ENCODE measurements at places on chromosomes 6 and 20.

GRCh38 chr6:5723841-5724691 lies 282.7 kb downstream of the NRN1 start:
- no peak for DNase-seq

- DNase-seq, result peak; percentile 50
These were observed 181.6 kb upstream of the RGS17 start for GRCh38 chr6:153312634-153313033.

GRCh38 chr20:61520893-61521460 lies 268.9 kb downstream of the CDH4 start:
- peak; percentile 69 for DNase-seq

DNA sequence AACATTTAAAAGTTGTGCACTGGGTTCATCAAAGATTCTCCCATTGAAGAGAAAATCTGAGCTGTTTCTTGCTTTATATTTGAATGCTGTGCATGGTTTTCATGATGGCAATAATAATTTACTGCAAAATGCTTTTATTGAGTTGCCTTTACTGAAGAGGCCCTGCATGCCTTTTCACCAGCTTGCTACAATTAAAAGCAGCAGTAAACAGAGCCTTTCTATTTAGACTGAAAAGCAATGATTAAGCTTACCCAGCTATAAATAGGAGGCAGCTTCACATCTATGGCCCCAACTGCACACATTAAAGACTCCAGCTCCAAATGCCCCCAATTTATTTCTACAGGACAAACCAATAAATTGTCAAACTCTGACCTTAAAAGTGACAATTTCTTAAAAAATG lies 70.3 kb downstream of the ANKEF1 start:
- no peak for DNase-seq

- no peak for DNase-seq
These were observed 150.1 kb upstream of the RPS6KA2 start for GRCh38 chr6:166777096-166777630.

DNA sequence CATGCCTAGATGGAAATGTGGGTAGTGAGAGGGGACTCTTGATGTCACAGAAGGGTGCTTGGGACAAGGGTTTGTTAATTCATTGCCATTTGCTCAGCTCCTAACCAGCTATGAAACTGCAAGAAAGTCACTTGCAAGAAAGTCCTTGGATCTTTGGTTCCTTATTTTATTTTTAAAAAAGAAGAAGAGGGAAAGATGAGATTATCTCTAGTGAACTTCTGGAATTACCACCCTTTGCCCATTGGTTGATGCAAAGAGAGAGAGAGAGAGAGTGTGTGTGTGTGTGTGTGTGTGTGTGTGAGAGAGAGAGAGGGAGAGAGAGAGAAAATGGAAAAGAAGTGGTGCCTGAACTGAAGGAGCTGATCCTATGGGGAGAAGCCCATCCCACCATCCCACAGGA lies 4.6 kb upstream of the SFT2D1 start:
- DNase-seq, result no peak

DNA sequence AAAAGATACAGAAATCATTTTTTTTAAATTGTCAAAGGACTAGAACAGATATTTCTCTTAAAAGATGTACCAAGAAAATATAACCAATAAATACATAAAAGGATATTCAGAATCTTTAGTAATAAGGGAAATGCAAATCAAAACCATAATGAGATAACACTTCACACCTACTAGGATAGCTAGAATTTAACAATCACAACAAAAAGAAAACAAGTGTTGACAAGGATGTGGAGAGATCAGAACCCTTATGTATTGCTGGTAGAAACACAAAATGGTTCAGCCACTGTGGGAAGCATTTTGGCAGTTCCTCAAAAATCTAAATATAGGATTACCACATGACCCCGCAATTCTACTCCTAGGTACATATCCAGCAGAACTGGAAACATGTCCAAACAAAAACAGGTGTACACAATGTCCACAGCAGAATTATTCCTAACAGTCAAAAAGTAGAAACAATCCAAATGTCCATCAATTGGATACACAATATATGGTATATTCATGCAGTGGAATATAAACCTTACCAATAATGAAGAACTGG lies 211.0 kb downstream of the LRFN2 start:
- DNase-seq, result no peak

- no peak for DNase-seq
These were observed 25.2 kb downstream of the HLA-A start for GRCh38 chr6:29967379-29968010.

GRCh38 chr6:41581381-41581991 lies 35.3 kb downstream of the FOXP4 start:
- peak; percentile 93 for DNase-seq

GRCh38 chr6:154234019-154234772 lies 122.4 kb downstream of the IPCEF1 start:
- DNase-seq, result no peak

DNA sequence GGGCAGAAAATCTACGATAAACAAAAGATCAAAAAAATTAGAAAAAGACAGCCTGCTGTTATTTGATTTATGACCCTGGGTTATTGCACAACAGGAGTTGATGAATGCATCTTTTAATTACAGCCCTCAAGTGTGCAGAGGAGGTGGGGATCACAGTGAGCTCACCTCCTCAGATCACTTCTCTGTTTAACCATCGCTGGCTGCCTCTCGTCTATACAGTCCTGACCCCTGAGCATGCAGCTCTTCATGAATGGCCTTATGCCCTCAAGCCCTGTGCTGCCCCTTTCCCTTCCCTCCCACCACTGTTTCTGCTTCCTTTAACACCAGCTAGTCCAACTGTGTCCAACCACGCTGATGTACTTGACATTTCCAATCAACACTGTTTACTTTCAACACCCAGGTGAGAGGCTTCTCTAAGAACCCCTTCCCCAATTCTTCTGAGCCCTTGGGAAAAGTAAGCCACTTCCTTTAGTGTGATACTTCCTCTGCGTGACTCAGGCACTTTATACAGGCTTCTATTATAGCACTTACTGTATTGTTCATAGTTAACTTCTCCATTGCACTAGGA lies 60.6 kb upstream of the RIPOR2 start:
- DNase-seq, result no peak

GRCh38 chr6:7727086-7727945 lies 1.4 kb downstream of the BMP6 start:
- peak; percentile 16 for DNase-seq

DNA sequence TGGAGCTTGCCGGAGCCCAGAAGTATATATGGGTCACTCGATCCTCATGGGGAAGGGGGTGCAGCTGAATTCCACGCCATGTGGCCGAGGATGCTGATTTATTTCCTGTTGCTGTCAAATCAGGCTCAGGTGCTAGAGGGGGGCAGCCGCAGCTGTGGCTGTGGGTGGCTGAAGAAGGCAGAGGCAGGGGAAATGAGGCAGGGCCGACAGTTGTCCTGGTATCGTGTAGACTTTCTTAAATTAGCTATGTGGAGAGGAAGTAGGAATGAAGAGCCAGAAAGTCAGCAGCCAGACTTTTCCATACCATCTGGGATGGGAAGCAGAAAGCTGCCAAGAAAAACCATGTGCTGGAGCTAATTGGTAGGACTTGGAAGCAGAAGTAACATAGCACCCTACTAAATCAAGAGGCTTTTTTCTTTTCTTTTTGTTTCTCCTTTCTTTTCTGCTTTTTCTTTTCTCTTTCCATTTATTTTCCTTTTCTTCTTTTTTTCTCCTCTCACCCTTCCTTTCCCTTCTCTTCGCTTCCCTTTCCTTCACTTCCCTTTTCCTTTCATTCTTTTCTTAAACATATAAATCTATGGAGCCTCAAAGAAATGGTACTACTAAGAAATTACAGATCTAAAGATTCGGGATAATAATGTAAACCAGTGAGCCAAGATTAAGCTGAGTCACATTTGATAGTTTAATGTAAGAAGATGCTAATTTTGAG lies 90.6 kb upstream of the CD83 start:
- DNase-seq, result no peak

DNA sequence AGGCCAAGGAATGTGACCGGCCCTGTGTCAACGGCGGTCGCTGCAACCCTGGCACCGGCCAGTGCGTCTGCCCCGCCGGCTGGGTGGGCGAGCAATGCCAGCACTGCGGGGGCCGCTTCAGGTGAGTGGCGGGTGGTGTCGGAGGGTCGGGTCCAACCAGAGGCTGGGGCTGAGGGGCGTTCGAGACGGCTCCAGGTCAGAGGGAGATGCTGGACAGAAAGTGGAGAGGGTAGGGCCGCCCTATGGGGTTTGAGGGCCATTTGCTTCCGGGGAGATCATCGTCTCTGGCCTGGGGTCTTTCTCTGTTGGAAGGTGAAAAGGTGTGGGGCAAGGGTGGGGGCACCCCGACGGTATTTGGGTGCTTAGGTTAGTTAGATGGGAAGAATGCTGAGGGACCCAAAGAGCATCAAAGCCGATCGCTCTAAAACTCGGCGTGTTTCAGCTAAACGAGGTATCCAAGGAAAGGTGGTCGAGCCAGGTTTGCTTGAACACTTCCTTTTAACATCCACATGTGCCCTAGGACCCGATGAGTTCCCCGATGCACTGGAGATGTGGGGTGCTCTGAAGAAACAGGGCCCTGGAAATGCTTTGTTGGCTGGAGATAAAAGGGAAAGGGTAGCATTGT lies 691 bp downstream of the ATRN start:
- no peak for DNase-seq

DNA sequence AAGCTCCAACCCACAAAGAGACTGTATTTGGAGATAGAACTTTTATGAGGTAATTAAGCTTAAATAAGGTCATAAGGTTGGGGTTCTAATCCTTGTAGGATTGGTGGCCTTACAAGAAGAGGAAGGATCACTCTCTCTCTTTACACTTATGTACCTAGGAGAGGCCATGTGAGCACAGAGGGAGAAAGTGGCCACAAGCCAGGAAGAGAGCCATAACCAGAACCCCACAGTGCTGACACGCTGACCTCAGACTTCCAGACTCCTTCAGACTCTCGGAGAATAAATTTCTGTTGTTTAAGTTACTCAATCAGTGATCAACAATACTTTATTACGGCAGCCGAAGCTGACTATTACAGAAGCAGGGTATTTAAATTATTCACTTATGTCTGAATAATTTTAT lies 430.5 kb upstream of the EPHA7 start:
- no peak for DNase-seq

DNA sequence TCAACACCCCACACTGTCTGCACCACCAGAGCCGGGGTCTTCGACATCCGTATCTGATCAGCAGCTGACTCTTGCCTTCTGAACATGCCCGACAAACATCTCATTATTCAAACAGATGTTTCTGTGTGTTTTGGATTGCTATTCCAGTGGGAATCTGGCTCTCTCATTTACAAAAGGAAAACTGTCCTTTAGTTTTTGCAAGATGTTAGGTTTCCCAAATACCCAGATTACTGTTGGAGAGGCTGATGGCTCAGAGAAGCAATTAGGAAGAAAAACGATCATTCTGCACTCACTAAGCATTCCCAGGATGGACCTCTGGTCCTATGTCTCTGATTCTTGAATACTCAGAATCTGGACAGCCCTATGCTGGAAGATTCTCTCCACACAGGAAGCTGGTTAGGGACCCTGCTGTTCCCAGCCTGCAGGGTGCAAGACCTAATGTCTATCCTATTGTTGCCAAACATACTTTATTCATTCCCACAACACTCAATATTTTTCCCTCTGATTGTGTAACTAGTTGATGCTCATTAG lies 532.9 kb downstream of the CDH26 start:
- DNase-seq, result no peak

DNA sequence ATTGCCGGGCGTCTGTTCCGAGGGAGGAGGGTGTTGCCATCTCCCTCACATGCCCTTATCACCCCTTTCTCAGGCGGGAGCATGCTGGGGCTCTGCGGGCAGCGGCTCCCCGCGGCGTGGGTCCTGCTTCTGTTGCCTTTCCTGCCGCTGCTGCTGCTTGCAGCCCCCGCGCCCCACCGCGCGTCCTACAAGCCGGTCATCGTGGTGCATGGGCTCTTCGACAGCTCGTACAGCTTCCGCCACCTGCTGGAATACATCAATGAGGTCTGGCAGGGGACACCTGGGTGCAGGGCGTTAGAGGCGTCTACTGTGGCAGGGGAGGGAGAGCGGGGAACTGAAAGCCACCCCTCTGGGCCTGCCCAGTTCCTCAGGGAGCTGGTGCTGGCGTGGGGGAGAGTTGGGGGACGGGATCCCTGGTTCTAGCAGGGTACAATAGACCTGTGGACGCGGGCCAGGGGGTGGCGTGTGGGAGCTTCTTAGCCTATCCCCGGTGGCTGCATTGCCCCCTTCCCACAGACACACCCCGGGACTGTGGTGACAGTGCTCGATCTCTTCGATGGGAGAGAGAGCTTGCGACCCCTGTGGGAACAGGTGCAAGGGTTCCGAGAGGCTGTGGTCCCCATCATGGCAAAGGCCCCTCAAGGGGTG lies 697 bp downstream of the PPT2 start:
- DNase-seq, result peak; percentile 74

- no peak for DNase-seq
These were observed 87.2 kb upstream of the RGS17 start for GRCh38 chr6:153218184-153218792.

DNA sequence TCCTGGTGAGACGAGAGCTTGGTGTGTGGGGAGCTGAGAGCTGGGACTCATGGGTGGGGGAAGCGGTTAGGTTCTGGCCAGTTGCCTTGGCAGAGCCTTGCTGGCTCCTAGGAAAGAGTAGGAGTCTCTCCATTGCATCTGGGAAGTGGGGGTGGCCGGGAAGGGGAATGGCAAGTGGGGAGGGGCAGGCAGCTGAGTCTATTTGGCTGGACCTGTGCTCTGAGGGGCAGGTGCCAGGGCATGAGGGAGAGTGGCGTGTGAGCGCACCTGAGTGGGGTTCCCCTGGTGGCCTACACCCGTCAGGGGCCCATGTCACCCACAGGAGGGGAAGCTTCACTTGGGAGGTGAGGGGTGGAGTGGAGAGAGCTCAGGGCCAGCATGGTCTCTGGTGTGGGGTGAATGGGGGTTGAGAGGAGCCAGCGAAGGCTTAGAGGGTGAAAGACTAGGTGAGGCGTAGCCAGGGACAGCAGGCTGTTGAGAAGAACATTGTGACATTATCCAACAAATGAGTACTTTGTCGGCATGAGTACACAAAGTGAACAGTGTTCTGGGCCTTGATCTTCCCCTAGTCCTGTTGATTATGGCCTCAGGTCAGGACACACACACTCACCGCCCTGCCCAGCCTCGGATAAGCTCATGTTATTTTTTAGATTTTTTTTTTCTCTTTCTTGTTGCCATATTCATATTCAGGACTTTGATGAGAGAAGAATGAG lies 59.8 kb downstream of the FAM120B start:
- no peak for DNase-seq

- no peak for DNase-seq
These were observed 35.5 kb downstream of the FAM8A1 start for GRCh38 chr6:17635568-17635967.

- DNase-seq, result no peak
These were observed 97.8 kb upstream of the PMEPA1 start for GRCh38 chr20:57807401-57808263.

GRCh38 chr6:12440981-12441380 lies 150.8 kb downstream of the EDN1 start:
- DNase-seq, result peak; percentile 8

- DNase-seq, result no peak
These were observed 171.5 kb upstream of the C6orf118 start for GRCh38 chr6:165480916-165481315.

GRCh38 chr6:12951415-12951814 lies 234.8 kb downstream of the PHACTR1 start:
- no peak for DNase-seq

- DNase-seq, result no peak
These were observed 27.9 kb downstream of the SLC2A4RG start for GRCh38 chr20:63767456-63767855.

- DNase-seq, result no peak
These were observed 21.3 kb downstream of the CASS4 start for GRCh38 chr20:56433221-56433879.

GRCh38 chr20:38091441-38092216 lies 58.1 kb downstream of the RPRD1B start:
- no peak for DNase-seq
